Activated naive CD8-positive, alpha-beta T cell treated with anti-CD3 and anti-CD28 coated beads, Interleukin-2, amount 10 ng/mL, durations not matched to agents 7 days and 5 days (primary cell): ENCODE measurements at places on chromosomes 16 and 17.

DNA sequence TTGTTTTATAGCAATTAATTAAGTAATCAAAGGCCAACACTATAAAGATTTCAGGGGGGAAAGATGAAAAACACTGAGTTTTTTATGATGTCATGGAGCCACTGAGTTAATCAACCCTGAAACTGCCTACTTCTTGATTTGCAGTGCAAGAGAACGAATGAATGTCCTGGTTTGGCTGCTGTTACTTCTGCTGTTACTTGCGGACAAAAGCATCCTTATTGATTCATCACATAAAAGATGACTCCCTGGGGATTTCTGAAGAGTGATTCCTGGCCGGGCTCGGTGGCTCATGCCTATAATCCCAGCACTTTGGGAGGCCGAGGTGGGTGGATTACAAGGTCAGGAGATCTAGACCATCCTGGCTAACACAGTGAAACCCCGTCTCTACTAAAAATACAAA lies 10.9 kb upstream of the SPNS3 start:
- DNase-seq = no peak

DNA sequence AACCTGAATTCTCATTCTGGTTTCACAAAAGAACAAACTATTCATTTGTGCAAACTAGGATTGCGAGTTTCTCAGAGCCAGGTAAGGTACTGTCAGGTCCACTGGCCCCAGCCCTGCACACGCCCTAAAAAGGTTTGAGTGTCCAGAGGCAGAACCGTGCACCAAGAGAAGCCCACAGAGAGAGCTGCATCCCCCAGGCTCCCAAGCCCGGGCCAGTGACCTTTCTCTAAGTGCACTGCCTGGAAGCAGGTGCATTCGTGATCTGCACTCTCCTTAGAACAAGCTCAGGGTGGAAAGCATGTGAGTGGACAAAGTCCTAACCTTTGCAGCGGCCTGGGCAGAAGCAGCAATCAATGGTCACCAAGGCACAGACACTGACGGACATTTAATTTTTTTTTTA lies 26.8 kb downstream of the MEAK7 start:
- DNase-seq = no peak

DNA sequence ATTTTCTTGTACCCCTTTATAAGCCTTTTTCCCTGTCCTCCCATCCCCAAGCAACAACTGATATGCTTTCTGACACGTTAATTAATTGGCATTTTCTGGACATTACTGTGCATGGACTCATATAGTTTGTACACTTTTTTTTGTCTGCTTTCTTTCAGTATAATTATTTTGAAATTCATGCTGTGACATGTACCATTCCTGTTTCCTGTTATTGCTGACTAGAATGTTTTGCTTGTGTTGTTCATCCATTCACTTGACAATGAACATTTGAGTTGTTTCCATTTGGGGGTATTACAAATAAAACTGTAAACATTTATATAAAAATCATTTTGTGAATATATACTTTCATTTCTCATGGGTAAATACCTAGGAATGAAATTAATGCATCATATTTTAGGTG lies 50.6 kb downstream of the RBBP6 start:
- DNase-seq = no peak

DNA sequence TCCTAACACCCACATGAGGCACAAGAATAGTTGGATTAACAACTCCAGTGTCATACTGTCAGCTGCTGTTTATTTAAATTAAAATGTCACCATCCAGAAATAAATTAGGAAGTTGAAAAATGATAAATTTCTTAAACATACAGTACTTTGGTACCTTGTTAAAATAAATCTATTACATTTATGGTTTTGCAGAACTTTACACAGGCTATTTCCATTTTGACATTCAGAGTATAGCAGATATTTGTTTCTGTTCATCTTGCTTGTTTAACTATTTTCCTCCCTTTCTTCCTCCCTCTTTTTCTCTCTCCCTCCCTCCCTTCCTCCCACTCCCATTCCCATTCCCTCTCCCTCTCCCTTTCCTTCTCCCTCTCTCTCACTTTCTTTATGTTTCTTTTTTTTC lies 310.1 kb downstream of the CDH8 start:
- no peak for DNase-seq

DNA sequence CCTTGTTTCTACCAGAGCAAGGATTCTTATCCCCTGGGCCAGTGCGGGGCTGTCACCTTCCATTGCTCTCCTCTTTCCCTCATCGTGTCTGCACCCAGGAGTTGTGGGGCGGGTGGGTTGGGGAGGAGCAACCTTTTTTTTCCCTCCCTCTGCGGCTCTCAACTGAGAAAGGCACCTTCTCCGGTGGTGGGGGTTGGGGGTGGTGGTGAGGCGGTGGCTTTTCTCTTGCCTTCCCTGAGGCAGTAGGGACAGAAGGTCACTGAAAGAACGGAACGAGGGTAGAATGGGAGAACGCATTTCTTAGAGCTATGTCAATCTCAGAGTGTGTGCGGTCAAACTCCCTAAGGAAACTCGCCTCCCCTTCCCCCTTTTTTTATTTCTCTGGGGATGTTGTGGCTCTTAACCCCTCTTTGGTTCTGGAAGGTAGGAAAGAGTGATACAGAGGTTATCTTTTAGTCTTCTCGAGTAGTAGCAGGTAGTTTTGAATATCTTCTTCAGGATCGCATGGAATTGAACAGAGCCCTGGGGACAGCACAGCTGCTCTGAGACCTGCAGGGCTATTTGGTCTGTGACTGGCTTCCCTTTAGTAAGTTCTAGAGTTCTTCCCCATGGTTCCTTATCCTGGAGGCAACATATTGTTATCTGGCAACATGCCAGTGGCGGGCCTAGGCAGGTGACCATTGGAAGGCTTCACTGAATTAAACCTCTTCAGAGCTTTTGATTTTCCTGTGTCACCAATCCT lies 994 bp downstream of the CLTC start:
- peak; percentile 48 for DNase-seq

DNA sequence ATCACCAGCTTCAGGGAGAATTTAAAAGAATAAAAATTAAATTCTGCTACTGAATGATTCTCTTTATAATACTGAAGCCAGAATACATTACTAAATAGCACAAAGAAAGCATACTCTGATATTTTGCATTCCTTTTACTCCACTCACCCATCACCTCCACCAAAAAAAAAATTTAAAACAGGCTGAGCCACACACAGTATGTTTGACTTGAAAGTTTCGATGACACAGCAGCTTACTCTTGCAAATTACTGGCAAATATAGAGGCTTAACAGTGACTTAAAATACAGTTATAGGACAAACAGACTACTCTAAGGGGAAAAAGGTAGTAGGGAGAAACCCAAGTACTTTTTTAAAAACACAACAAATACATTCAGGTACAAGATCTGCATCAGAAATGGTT lies 39.2 kb downstream of the GPATCH8 start:
- no peak for DNase-seq

DNA sequence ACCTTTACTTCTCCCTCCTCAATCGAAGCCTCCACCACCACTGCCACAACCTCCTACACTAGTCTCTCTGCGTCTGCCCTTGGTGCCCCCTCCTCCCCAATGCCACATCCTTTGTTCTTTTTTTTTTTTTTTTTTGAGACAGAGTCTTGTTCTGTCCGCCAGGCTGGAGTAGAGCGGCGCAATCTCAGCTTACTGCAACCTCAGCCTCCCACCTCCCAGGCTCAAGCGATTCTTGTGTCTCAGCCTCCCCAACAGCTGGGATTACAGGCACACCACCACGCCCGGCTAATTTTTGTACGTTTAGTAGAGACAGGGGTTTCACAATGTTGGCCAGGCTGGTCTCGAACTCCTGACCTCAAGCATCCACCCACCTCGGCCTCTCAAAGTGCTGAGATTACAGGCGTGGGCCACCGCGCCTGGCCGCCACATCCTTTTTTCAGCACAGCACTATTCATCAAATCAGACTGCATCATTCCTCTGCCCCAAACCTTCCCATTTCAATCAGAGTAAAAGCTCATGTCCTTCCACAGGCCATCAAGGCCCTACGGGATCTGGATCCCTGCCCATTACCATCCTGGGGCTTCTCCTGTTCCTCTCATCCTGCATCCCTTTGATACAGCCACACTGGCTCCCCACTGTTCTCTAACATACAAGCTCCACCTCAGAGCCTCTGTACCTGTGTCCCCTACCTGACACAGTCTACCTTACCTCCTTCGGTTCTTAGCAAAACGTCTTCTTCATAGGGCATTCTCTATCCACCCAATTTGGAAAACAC lies 2.0 kb downstream of the KLHL11 start:
- DNase-seq = peak; percentile 38

DNA sequence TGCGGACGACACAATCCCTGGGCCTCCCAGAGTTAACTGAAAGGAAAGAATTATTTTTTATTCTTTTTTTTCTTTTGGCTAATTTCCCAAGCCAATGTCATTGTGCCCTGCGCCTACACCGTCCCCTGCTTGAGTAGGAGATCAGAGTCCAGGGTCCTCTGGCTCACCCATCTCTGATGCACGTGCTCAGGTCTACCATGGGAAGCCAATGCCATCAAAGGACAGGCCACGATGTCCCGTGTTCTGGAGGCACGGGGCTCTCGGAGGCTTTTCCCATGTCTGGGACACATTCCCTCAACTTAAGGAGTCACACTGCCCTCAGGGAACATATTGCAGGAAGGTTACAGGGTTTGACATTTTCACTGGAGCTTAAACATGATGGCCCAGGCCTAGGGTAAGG lies 123.7 kb downstream of the SLC39A11 start:
- DNase-seq = no peak

GRCh38 chr16:10565167-10565566 lies 15.2 kb downstream of the EMP2 start:
- no peak for DNase-seq

GRCh38 chr17:1019451-1019850 lies 22.5 kb downstream of the TIMM22 start:
- DNase-seq = no peak
